ENCODE measurements at places on chromosomes 16 and 17. TPM values are rescaled to one million over a fixed set of nuclear protein-coding genes. Genes with fewer than 3 reads are reported as not detected.

The C17orf50 gene
- not detected for polyA plus RNA-seq

The EPOP gene
- 1.1 TPM for polyA plus RNA-seq

The KCTD19 gene
- not detected for polyA plus RNA-seq

The ERN2 gene
- 24.5 TPM for polyA plus RNA-seq

The TSPOAP1 gene
- 26.0 TPM for polyA plus RNA-seq

The PIK3R5 gene
- 0.90 TPM for polyA plus RNA-seq

The TBC1D3H gene
- polyA plus RNA-seq, result 0.61 TPM

The C1QL1 gene
- polyA plus RNA-seq, result 2.9 TPM

The FBXL16 gene
- polyA plus RNA-seq, result 1.3 TPM

The FOXN1 gene
- not detected for polyA plus RNA-seq

The ITGAL gene
- polyA plus RNA-seq, result 1.2 TPM

The ACD gene
- 16.2 TPM for polyA plus RNA-seq

The LDHD gene
- 34.2 TPM for polyA plus RNA-seq

The TNP2 gene
- polyA plus RNA-seq, result not detected

Data from stomach (tissue), 19 donors.